DMS53 (cell line): ENCODE measurements at places on chromosomes 16 and 17.

- DNase-seq = no peak
Observed at GRCh38 chr17:49798182-49798581, 9.7 kb downstream of the KAT7 start.

DNA sequence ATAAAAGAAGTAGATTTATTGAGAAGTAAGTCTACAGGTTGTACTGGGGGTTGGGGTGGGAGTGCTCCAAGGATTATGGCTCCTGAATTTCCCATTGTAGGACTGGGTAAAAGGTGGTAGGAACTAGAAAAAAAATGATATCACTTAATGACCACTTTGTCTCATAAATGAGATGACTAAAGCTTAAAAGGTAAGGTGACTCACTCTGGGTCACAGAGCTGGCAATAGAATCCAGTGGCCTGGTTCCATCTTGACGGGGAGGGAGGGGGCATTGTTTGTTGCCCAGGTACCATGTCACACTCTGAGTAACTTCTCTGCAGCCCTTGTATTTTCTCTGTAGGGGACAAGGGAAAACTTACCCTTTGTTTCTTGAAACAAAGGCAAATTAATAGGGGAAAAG is 126.1 kb downstream of the PITPNC1 start:
- DNase-seq = peak; percentile 87

DNA sequence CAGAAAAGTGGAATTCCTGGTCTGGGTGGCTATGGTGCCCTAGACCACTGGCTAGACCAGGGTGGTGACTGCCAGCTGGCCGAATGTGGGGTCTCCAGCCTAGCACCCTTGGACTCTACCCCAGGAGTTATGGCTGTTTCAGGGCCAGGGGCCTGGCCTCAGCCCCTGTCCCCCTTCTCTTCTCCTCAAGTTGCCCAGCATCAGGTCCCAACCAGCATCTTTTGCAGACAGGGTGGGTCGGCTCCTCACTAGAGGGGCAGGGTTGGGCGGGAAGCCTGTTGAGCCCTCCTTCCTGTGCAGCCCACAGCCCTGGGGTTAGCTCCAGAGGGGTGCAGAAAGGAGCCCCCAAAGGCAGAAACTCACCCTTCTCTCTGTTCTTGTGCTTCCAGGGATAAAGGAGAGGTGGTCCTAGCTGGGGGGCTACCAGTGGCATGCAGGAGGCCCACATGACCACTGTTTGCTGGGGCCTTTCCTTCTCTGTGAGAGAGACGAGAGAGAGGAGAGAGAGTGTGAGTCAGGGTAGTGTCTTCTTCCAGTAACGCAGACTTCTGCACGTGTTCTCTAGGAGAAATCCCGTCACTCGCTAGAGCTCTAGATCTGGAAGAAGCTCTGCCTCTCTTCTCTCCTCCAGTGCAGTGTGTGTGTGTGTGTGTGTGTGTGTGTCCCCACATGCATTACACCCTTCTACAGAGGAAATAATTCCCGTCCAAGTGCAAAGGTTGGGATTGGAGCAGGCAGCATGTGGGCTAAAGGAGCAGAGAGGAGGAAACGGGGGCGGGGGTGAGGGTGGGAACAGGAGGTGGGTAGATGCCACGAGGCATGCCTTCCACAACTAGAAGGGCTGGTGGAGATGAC is 209.4 kb downstream of the SEC14L1 start:
- DNase-seq = no peak

DNA sequence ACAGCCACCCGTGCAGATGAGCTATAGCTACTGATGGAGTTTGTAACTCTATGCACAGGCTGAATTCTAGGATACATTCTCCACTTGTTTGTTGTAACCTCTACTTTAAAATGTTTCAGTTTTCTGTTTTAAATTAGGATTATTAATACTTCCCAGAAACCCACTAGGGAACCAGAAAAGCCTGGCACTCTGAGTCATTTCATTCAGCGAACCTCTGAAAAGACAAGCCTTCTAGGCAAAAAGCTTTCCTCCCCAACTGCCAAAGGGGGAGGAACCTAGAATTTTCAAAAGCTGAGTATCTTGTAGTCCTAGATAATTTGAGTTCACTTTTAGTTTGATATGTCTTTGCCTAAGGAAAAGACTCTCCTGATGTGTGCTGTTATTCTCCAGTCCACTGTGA is 43.2 kb downstream of the GOSR1 start:
- no peak for DNase-seq

- no peak for DNase-seq
Observed at GRCh38 chr16:79994418-79994817, 393.9 kb upstream of the MAF start.

DNA sequence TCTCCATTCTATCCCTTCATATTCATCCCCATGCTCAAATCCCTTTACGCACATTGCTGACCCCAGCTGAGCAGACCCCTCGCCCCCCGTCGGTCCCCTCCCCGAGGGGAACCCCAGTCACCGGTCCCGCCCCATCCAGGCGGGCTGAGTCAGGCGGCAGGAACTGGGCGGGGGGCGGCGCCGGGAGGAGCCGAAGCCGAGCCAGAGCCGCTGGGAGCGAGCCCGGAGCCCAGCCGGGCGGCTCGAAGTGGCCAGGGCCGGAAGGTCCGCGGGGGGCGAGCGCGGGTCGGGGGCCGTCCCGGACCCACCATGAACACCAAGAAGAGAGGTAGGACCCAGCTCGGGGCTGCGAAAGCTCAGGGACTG is 8.6 kb downstream of the RIPOR1 start:
- DNase-seq = no peak

DNA sequence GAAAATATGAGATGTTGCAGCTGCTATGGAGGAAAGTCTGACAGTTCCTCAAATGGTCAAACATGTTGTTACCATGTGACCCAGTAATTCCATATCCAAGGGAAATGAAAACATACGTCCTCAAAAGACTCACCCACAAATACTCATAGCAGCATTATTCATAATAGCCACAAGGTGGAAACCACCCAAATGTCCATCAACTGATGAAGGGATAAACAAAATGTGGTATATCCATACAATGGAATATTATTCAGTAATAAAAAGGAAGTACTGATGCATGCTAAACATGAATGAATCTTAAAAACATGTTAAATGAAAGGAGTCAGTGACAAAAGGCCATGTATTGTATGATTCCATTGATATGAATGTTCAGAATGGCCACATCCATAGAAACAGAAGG is 140.2 kb downstream of the PITPNC1 start:
- DNase-seq = peak; percentile 30

DNA sequence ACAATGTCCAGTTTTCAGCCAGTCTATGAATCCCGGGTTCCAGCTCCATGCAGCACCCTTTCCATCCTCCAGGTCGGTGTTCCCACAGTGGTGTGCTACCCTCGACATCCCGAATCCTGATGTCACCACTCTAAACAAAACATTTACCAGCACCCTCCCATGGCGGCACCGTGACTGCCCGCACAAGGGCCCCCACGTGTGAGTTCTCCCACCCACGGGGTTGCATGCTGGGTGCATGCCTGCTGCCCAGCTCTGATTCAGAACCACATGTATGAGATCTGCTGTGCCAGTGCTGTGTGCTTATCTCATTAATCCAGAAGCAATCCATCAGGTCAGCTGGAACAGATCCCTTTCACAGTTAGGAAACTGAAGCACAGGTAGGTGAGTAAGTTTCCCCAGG is 57.4 kb downstream of the C16orf78 start:
- DNase-seq = no peak

DNA sequence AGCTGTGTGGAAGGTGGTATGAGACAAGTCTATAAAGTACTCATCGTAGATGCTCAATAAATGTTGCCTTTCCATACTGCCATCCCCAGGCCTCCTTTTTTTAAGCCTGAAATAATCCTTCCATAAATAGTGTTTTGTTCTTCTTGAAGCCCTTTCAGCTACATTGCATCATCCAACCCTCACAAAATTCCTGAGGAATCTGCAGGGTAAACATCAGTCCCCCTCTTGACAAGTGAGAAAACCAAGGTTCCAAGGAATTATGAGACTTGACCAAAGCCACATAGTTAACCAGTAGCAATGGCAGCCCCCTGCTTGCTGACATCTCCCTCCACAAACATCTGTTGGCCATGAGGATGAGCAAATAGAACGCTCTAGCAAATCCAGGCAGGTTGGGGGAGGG is 89.7 kb upstream of the CCL1 start:
- DNase-seq = no peak

DNA sequence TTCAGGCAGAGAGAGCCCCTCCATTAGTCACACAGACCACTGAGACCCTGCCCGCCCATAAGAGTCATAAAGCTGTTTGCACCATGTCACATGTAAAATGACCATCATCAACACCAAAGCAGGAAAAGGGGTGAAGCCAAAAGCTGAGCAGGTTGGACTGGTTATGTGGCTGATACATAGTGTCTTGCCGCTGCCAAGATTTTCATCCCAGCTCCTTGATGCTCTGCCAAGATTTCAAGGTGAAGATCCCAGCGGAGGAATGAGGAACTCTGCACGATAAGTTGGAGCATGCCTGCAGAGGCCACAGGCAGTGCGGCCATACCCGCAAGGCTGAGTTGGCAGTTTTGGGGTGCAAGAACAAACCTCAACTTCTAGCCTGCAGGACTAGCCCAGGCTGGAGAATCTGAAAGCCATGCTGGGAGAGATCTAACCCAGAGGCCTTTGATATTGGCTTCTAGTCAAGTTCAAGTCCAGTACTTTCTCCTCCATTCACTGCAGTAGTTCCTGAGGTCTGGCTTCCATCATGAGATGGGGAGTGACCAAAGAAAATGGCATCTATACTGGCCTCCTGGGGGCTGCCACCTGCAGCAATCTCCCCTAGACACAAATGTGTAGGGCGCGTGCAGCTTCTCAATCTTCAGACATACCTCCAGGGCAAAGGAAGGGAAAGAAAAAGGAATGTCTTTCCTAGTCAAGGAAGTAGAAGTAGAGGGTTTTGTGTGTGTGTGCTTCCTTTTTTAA is 79.7 kb upstream of the NOL11 start:
- peak; percentile 10 for DNase-seq

DNA sequence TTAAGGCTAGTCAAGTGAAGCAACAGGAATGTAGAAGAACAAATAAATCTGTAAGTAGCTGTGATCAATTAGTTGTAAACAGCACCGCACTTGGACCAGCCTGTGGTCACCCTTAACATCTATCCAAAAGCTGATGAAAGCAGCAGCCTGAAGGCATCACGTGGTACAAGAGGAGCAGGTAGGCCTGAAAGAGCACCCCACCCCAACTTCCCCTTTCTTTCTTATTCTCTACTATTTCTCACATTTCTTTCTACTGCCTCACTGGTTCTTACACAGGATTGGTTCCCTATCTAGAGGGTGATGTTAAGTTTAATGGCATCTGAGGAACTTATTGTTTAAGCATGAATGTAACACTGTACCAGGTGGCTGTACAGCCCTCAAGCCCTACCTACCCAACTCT is 42.6 kb upstream of the CLEC18B start:
- DNase-seq = no peak

GRCh38 chr16:2195322-2196161 is 863 bp downstream of the CASKIN1 start:
- peak; percentile 58 for DNase-seq

DNA sequence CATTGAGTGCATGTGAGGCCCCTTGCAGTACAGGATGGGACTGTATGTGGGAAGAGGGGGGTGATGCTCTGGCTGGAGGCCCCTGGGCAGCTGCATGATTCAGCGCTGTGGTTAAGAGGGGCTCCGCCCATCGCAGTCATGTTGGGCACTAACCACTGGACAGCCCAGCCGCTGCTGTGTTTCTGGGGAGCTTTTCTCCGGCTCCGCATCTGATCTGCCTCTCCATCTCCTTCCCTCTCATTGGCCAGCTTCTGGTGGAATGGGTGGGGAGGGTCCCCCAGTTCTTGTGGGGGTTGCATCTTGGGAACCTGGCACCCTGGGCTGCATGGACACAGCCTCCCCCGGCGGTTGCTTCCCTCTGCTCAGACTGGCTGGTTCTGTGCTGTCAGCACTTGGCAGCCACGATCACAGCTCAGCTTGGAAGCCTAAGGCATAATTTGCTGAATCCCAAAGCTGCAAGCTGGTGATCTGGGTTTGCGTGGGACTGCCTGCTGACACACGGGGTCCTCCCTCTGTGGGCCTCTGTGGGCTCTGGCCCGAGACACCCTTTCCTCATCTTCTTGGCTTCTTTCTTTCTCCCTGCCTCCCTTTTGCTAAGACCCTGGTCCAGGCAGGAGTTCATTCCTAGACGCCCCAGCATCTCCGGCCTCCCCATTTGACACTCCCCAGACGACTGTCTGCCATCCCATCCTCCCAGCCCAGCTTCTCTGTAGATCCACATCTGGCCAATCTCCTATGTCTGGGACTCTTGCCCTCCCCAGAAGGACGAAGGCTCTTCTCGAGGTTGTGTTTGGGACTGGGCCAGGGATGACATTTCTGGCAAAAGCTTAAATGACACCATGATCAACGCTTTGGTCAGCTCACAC is 168.3 kb downstream of the SEC14L1 start:
- no peak for DNase-seq

GRCh38 chr16:55130456-55130855 is 193.5 kb upstream of the IRX6 start:
- no peak for DNase-seq

GRCh38 chr17:69883120-69883519 is 191.9 kb upstream of the KCNJ16 start:
- DNase-seq = no peak

GRCh38 chr16:26826500-26826899 is 240.2 kb upstream of the C16orf82 start:
- DNase-seq = no peak

DNA sequence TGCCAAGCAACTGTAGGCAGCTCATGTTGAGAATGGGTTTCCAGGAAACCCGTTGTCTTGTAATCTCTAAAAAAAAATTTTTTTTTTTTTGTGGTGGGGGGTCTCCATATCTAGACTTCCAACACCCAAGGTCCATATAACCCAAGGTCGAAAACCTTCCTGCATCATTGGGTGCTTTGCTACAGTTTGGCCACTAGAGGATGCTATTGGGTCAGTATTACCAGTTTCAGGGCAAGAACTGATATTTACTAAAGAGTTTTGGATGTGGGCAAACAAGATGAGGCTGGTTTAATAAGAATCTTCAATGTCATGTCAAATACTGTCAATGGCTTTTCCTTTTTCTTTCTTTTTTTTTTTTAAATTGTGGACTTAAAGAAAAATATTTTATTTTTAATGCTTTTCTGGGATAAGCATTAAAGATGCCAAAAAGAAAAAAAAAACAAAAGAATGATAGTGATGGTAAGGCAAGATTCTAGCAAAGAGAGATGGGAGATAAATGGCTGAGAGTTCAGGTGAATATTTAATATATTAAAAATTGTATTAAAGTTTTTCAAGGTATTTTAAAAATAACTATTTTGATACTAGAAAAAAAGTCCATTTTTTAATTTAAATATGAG is 62.2 kb downstream of the DHRS7C start:
- DNase-seq = peak; percentile 68
